ENCODE measurements at places on chromosomes 1 and 21. TPM values are rescaled to one million over a fixed set of nuclear protein-coding genes. Genes with fewer than 3 reads are reported as not detected.

Gene PMF1
- total RNA-seq = 49.1 TPM

Gene KDM1A
- total RNA-seq = 60.9 TPM

Gene ANGPTL3
- not detected for total RNA-seq

Gene BGLAP
- 7.8 TPM for total RNA-seq

Gene CHIT1
- total RNA-seq = 2.5 TPM

Gene CIART
- total RNA-seq = 1.6 TPM

Gene TAS1R1
- not detected for total RNA-seq

Gene DNM3
- total RNA-seq = 2.3 TPM

Gene HES2
- total RNA-seq = not detected

Gene FOXO6
- total RNA-seq = 0.19 TPM

Gene HTR6
- total RNA-seq = not detected

Gene BCL2L15
- 1.3 TPM for total RNA-seq

Gene PALMD
- not detected for total RNA-seq

GRCh38 chr1:44903011-44903680, 60.1 kb upstream of the PTCH2 start:
- no peaks in the 10 kb centered on the region for H3K27me3 ChIP-seq
- no peak overlapping the region for H3K4me3 ChIP-seq
- no peak for DNase-seq
- H3K4me1 ChIP-seq = no peaks in the 10 kb centered on the region
- no peak overlapping the region for H3K27ac ChIP-seq
- H3K36me3 ChIP-seq = peaks cover under 1% of the 10 kb centered on the region

- no peak for DNase-seq
- peaks cover 80% of the 10 kb centered on the region for H3K4me1 ChIP-seq
- H3K36me3 ChIP-seq = no peaks in the 10 kb centered on the region
- H3K27me3 ChIP-seq = no peaks in the 10 kb centered on the region
These were observed 1.7 kb downstream of the KIF21B start for GRCh38 chr1:201021630-201022492.

- H3K4me1 ChIP-seq = no peaks in the 10 kb centered on the region
- H3K27ac ChIP-seq = no peak overlapping the region
- H3K36me3 ChIP-seq = peaks cover 82% of the 10 kb centered on the region
These were observed 13.2 kb upstream of the EXO5 start for GRCh38 chr1:40495315-40495903.

DNA sequence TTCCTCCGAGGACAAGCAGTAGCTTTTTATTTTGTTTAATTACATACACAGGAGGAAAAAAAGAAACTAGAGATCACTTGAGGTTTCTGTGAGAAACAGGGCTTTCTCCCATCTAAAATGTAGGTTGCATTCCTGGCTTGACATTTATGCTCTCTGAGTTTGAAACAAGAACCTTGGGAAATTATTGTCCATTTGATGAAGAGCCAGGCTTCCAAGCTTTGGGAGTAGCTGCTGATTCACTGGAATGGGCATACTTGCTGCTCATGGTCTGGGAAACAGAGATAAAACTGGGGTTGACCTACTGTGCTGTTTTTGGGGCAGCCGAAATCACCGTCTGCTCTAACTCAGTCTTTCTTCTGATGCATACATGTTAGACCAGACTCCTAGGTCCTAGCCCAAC, 165.4 kb downstream of the MIS18A start:
- H3K27ac ChIP-seq = no peak overlapping the region
- H3K27me3 ChIP-seq = peaks cover 9% of the 10 kb centered on the region
- DNase-seq = no peak
- no peak overlapping the region for H3K4me3 ChIP-seq
- H3K4me1 ChIP-seq = no peaks in the 10 kb centered on the region

- peak overlapping the region; percentile 92 for H3K27ac ChIP-seq
- peaks cover 3% of the 10 kb centered on the region for H3K27me3 ChIP-seq
- DNase-seq = no peak
- peaks cover 2% of the 10 kb centered on the region for H3K36me3 ChIP-seq
- peaks cover 18% of the 10 kb centered on the region for H3K4me1 ChIP-seq
- H3K4me3 ChIP-seq = peak overlapping the region; percentile 92
These were observed 1.3 kb downstream of the CNN3 start for GRCh38 chr1:94925561-94926125.

GRCh38 chr1:70429219-70429618, 18.2 kb downstream of the CTH start:
- no peak overlapping the region for H3K4me3 ChIP-seq
- H3K27me3 ChIP-seq = no peaks in the 10 kb centered on the region
- no peak for DNase-seq
- H3K27ac ChIP-seq = no peak overlapping the region
- H3K36me3 ChIP-seq = peaks cover 31% of the 10 kb centered on the region

GRCh38 chr1:58443986-58444868, 102.3 kb downstream of the OMA1 start:
- peaks cover 2% of the 10 kb centered on the region for H3K4me1 ChIP-seq
- H3K36me3 ChIP-seq = peaks cover 37% of the 10 kb centered on the region
- H3K27me3 ChIP-seq = no peaks in the 10 kb centered on the region
- no peak for DNase-seq

DNA sequence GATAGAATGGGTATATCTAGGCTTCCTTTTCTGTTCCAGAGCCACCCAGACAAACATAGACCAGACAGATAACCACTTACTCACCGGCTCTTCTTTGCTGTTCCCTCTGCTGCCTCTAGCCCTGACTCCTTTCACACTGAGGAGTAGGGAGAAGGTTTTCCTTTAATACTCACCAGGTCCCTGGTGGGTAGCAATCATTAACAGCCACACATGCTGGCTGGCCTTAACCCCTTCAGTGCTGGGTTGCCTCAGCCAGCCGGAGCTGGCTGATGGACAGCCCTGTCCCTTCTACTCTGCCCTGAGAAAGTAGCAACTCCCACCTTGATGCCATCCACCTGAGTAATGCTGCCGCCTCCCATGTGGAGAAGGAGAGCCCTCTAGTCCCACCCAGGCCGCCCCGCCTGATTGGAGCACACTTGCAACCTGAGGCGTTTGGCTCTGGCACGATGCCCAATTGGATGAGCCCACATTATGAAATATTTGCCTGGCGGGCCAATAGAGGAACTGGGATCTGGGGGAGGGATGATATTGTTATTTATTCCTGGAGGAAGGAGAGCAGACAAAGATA, 71.6 kb downstream of the PLEKHA6 start:
- H3K27me3 ChIP-seq = peaks cover 12% of the 10 kb centered on the region
- H3K4me3 ChIP-seq = peak overlapping the region; percentile 49
- no peak for DNase-seq
- H3K4me1 ChIP-seq = peaks cover 30% of the 10 kb centered on the region
- no peaks in the 10 kb centered on the region for H3K36me3 ChIP-seq
- H3K27ac ChIP-seq = peak overlapping the region; percentile 93

- H3K4me3 ChIP-seq = no peak overlapping the region
- no peak for DNase-seq
- H3K27ac ChIP-seq = no peak overlapping the region
These were observed 29.6 kb downstream of the KCNN3 start for GRCh38 chr1:154840269-154841176.

DNA sequence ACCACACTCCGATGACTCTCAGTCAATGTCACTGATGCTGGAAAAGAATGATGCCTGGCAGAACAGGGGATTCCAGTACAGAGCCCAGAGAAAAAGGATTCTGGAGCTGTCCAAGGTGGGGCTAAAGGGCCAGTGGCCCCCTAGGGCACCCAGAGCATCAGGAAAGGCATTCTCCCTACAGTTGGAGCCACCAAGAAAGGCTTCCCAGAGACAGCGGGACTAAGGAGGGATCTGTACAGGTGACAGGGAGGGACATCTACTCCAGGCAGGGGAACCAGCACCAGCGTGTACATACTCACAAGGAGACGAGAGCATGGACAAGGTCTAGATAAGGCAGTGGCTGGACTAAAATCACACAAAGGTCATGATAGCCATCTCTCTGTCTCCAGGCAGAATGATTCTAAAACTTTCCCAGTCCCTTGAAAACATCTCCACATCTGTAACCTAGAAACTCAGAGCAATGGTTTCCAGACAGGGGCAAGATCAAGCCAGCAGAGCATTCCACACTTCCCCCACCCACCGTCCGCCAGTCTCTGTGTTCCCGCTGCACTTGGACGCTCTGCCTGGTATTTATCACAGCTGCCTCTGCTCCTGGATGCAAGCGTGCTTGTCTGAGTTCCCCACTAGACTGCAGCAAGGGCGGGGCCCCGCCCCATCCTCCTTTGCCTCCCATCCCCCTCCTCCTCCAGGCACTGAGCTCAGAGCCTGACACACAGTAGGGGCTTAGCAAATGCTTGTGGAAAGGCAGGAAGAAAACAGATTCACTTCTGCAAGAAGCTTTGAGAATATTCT, 111.6 kb upstream of the ZC3H12A start:
- H3K27ac ChIP-seq = no peak overlapping the region
- peaks cover 25% of the 10 kb centered on the region for H3K27me3 ChIP-seq

DNA sequence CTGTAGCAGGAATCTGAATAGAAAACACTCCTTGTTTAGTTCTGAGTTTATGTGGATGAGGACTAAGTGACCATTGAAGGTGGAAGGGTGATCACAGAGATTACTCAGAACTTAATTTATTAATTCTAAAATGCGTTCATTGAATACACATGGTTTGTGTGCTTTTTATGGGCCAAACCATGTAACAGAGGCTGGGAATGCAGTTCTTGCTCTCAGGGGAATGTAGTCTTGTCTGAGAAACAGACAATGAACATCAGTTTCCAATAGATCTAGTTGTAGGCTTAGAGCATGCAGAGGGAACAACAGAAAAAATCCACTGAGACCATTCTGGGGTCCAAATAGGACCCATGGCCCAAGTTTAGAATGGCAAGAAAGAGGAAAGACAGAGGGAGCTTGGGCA, 46.1 kb downstream of the ITSN1 start:
- no peak overlapping the region for H3K4me3 ChIP-seq
- H3K4me1 ChIP-seq = no peaks in the 10 kb centered on the region
- DNase-seq = no peak

GRCh38 chr1:78047631-78048030, 1.9 kb downstream of the GIPC2 start:
- H3K4me3 ChIP-seq = no peak overlapping the region
- H3K36me3 ChIP-seq = no peaks in the 10 kb centered on the region
- no peak for DNase-seq
- peaks cover 47% of the 10 kb centered on the region for H3K27me3 ChIP-seq
- H3K4me1 ChIP-seq = peaks cover 16% of the 10 kb centered on the region
- no peak overlapping the region for H3K27ac ChIP-seq

- peak overlapping the region; percentile 83 for H3K4me3 ChIP-seq
- peaks cover 83% of the 10 kb centered on the region for H3K36me3 ChIP-seq
- peaks cover 50% of the 10 kb centered on the region for H3K4me1 ChIP-seq
- peak; percentile 39 for DNase-seq
- no peaks in the 10 kb centered on the region for H3K27me3 ChIP-seq
These were observed 12.1 kb downstream of the IL24 start for GRCh38 chr1:206909161-206909882.

- no peaks in the 10 kb centered on the region for H3K36me3 ChIP-seq
- no peak overlapping the region for H3K27ac ChIP-seq
- H3K4me3 ChIP-seq = no peak overlapping the region
- no peaks in the 10 kb centered on the region for H3K4me1 ChIP-seq
- H3K27me3 ChIP-seq = peaks cover 13% of the 10 kb centered on the region
These were observed 56.1 kb downstream of the HMCN1 start for GRCh38 chr1:185790194-185790735.

DNA sequence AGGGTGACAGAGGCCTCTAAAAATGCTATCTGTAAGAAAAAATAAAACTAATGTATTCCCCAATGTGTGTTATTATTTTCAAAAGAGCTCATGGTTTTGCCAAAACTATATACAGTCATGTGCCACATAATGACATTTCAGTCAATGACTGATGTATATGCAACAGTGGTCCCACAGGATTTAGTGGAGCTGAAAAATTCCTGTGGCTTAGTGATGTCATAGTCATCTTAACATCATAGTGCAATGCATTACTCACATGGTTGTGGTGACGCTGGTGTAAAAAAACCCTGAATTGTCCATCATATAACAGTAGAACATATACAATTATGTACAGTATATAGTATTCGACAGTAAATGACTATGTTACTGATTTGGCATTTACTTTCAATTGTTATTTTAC, 172.4 kb downstream of the CACNA1E start:
- DNase-seq = no peak
- no peak overlapping the region for H3K4me3 ChIP-seq
- H3K27me3 ChIP-seq = peaks cover 12% of the 10 kb centered on the region
- no peaks in the 10 kb centered on the region for H3K36me3 ChIP-seq

DNA sequence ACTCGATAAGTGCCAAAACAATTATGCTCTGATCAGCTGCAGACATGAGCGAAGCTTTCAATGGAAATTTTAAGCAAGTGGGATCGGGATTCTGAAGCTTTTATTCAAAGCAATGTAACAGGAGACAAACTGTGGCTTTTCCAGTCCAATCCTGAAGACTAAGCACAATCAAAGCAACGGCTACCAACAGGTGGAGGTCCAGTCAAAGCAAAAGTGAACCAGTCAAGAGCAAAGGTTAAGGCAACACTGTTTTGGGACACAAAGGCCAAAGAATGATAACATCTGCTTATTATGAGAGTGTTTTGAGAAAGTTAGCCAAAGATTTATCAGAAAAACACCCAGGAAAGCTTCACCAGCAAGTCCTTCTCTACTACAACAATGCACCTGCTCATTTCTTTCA, 170.1 kb downstream of the SEC16B start:
- H3K27ac ChIP-seq = no peak overlapping the region
- H3K4me3 ChIP-seq = no peak overlapping the region
- peaks cover 2% of the 10 kb centered on the region for H3K4me1 ChIP-seq

DNA sequence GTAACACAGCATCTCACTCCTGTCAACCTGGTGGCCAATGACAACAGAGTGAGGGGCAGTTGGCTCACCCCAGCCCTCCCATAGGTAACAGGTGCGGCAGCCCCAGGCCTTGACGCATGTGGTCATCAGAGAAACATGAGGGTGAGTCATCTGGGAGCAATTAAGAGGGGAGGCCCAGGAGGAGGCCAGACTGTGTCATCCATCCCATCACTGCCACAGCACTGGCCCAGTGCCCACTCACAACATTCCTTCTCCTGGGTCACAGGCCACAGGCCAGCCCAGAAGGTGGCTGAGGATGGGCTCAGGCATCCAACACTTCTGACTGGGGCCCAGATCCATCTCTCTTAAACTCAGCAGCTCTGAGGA, 17.1 kb downstream of the TEX35 start:
- H3K4me1 ChIP-seq = no peaks in the 10 kb centered on the region
- no peaks in the 10 kb centered on the region for H3K36me3 ChIP-seq
- peaks cover 1% of the 10 kb centered on the region for H3K27me3 ChIP-seq
- no peak for DNase-seq

GRCh38 chr1:19903621-19904020, 19.8 kb downstream of the PLA2G2E start:
- no peak overlapping the region for H3K27ac ChIP-seq
- H3K4me3 ChIP-seq = no peak overlapping the region
- H3K36me3 ChIP-seq = peaks cover 88% of the 10 kb centered on the region
- DNase-seq = no peak
- H3K4me1 ChIP-seq = no peaks in the 10 kb centered on the region

GRCh38 chr21:39638281-39638680, 25.5 kb downstream of the B3GALT5 start:
- no peak for DNase-seq
- no peak overlapping the region for H3K4me3 ChIP-seq
- H3K36me3 ChIP-seq = no peaks in the 10 kb centered on the region
- no peaks in the 10 kb centered on the region for H3K4me1 ChIP-seq

GRCh38 chr1:119541389-119541788, 34.4 kb downstream of the HSD3B1 start:
- no peak overlapping the region for H3K4me3 ChIP-seq
- peaks cover 6% of the 10 kb centered on the region for H3K27me3 ChIP-seq
- H3K36me3 ChIP-seq = no peaks in the 10 kb centered on the region
- H3K27ac ChIP-seq = no peak overlapping the region
- H3K4me1 ChIP-seq = peaks cover 2% of the 10 kb centered on the region
- no peak for DNase-seq

GRCh38 chr1:228914700-228915099, 179.4 kb downstream of the RHOU start:
- no peaks in the 10 kb centered on the region for H3K36me3 ChIP-seq
- H3K4me3 ChIP-seq = no peak overlapping the region
- no peak overlapping the region for H3K27ac ChIP-seq
- DNase-seq = no peak
- H3K4me1 ChIP-seq = no peaks in the 10 kb centered on the region
